Stimulated activated CD4-positive, alpha-beta T cell treated with anti-CD3 and anti-CD28 coated beads, TNF-alpha, amount 100 ng/mL, for 24 hours (primary cell): ENCODE measurements at places on chromosomes 11 and 22.

GRCh38 chr11:11215058-11215815, 137.8 kb downstream of the CSNK2A3 start:
- no peak for DNase-seq

- DNase-seq: no peak
Observed at GRCh38 chr11:14748090-14748489, 104.5 kb downstream of the PDE3B start.

- no peak for DNase-seq
Observed at GRCh38 chr22:27004434-27004833, 347.0 kb downstream of the MIAT start.

DNA sequence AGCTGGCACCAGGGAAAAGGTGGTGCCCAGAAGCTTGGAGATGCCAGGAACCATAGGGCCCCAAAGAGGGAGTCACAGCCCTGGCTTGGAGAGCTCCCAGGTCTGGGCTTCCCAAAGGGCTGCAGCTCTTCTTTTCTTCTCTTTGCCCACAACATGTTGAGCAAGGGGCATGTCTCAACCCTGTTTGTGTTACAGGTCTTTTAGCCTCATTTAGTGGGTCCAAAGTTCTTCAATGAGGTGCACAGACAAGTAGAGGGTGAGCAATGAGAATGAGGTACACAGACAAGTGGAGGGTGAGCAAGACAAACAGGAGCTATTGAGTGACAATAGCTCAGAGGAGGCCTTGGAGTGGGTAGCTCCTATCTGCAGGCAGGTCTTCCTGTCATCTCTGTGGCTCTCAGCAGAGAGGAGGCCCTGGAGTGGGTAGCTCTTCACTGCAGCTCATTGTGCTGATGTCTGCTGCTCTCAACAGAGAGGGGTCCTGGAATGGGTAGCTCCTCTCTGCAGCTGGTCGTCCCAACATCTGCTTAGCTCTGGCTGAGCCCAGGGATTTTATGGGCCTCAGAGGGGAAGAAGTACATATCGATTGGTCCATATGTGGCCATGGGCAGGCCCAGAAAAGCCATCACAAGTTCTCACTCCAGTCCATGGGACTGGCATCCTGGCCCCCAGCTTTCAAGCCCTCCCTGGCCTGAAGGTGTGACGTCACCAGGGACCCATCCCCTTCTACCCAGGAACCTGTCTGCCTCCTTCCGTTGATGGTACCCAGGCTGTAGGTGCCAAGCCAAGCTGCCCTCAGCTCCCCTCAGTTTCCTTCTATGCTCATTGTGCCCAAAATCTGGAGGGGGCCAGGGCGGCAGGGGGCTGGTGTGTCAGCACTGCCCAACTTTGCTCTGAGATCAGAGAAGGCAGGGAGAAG, 34.9 kb downstream of the WBP2NL start:
- no peak for DNase-seq

GRCh38 chr22:48644108-48644507, 1183.6 kb downstream of the BRD1 start:
- no peak for DNase-seq

DNA sequence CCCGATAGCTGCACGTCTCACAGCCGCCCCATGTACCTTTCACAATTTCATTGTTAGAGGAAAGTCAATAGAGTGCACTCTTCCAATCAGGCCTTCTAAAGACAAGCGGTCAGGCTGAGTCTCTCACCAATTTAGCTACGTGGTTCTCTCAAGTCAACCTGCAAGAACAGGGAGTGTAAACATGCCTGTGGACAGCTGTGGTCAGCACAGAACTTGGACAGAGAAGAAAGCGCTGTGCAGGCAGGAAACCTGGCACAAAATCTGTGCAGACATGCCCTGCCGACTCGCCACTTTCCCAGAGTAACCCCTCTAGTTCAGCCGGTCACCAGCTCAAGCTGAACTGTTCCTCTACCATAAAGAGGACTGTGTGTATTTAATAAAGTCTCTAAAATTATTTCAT, 39.5 kb downstream of the CHKA start:
- DNase-seq: no peak

- no peak for DNase-seq
Observed at GRCh38 chr22:46750863-46751443, 11.5 kb upstream of the TBC1D22A start.

DNA sequence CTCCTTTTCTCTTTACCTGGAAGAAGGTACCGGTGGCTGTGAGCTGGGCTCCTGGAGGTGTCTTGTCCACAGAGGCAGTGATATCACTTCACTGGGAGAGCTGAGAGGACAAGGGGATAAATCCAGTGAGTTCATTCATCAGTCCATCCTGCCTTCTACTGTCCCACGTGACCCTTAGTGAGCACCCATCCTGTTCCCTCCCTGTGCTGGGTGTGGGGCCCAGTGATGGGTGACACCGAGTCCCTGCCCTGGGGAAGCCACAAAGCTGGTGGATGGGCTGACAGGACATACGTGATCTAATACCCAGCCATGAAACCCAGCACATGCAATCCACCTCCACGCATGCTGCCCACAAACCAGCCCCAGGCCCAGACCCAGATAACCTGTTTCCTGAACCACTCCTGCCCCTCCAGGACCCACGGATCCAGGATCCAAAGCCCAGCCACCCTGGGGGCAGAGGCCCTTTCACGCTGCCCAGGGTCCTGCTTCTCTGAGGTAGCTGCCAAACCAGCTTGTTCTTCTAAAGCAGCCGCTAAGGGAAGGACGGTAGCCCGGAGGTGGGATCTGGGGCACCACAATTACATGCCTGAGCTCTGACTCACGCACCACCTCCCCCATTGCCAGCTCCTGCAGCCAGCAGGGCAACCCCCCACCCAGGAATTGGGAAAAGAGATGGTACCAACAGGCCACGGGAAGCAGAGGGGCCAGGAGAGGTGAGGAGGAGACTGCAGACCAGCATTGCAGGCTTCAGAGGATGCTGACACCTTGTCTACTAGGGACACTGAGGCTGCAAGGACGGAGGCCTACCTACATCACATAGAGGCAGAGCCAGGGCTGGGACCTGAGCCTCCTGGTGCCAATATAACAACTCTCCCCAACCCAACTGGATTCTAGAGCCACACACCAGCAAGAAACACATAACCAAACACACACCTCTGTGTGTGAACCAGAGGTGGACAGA, 35.2 kb downstream of the GDPD5 start:
- no peak for DNase-seq

DNA sequence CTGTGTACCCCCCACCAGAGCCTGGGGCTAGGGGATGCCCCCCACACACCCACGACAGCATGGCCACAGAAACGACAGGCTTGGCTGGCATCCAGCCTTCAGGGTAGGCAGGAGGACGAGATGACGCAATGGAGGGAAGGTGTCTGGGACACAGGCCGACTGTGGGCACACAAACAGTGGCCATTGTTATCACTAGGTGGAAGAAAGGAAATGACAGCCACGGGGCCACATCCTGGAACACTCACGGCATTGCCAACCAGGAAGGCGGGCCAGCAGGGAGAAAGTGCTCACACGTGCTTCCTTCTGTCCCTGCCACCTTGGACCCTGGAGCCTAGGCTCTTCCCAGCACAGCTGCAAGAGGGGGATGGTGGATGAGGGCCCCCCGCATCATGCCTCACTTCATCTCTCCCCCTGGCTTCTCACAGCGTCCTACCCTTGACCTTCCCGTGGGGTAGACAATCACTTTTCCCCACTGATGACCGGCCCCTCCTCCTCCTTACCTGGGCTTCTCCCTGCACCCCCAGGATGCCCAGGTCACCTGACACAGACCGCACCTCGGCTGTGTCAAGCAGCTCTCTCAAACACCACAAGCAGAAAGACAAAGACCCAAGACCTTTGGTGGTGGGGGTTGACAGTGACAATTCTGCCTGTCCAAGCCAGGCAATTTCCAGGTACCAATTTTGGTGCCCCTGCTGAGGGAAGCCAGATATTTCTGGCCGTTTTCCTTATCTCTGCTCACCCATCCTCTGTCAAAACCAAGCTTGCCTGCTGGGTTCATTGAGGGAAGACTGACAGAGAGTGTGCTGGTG, 8.6 kb downstream of the PLA2G6 start:
- no peak for DNase-seq

GRCh38 chr11:130815097-130815802, 101.0 kb downstream of the SNX19 start:
- DNase-seq: no peak

DNA sequence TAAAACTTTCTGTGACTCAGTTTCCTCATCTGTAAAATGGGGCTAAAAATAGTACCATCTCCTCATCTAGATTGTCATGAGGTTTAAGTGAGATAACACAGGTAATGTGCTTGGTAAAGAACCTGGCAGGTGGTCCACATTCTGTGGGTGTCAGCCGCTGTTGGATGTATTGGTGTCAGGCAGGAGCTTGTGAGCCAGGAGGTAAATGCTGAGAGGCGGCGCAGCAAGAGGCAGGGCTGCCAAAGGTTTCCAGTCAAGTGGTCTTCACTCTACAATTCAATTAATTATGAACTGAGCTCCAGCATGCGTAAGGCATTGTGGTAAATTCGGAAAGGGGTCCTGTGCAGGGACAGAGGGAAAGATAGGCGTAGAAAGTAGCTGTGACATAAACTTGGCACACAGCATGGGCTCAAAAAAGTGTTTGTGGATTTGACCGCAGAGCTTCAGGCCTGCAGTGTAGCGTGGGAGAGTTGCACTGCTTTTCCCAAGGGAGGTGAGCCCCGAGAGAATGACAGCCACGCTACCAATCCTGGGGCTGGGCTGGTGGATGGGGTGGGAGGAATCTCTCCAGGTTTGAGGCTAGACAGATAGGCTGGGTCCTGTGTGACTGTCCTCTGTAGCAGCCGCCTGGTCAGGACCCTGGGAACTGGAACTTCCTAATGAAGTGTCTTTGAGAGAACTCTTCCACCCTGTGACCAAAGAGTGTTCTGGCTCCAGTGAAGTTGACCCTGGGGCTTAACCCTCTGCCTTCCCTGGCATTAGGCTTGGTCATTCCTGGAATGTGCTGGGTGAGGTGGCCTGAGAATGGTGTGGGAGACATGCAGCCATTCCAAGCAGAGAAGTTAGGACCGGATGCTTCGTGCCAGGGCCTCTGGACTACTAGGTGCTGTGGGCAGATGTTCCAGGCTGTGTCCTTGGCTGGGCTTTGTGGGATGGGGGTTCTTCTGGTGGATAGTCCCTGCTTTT, 122.4 kb downstream of the FEZ1 start:
- DNase-seq: no peak

GRCh38 chr11:128963744-128964325, 21.2 kb upstream of the TP53AIP1 start:
- no peak for DNase-seq

- no peak for DNase-seq
Observed at GRCh38 chr11:75154646-75155569, 4.0 kb downstream of the SLCO2B1 start.

GRCh38 chr11:133951327-133952198, 5.2 kb downstream of the IGSF9B start:
- no peak for DNase-seq

GRCh38 chr11:19768815-19769214, 56.2 kb downstream of the NAV2 start:
- DNase-seq: no peak

DNA sequence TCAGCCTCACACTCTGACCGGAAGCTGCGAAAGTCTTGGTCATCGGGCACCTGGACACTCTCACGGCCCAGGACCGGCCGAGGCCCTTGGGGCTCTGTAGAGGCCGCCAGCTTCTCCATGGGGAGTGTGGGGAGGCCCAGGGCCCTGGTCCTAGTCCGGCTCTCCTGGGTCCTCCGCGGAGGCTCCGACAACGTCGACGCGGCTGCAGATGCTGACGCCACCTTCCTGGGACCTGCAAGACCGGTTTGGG, 12.9 kb downstream of the STARD10 start:
- DNase-seq: no peak

GRCh38 chr22:20130319-20130718, 1.3 kb upstream of the ZDHHC8 start:
- no peak for DNase-seq

- DNase-seq: no peak
Observed at GRCh38 chr11:73972187-73972586, 10.5 kb downstream of the UCP2 start.

DNA sequence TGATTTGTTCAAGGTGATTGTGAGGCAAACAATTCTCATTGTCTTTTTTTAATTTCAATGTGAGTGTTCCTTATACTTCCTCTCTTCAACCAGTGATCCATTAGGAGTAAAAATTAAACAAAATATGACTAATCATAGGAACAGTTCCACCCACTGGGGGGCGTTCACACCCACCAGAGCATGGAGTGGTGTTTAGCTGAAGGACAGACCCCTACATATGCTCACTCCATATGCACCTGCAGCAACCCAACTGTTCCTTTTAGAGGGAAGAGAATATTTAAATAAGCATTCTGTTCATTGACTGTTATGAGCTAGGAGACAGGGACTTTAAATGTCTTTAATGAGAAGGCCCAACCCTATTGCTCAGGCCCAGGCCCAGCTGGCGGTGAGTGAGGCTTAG, 78.7 kb upstream of the DRD2 start:
- DNase-seq: no peak

- DNase-seq: no peak
Observed at GRCh38 chr22:23495614-23496444, 84.3 kb downstream of the IGLL1 start.

DNA sequence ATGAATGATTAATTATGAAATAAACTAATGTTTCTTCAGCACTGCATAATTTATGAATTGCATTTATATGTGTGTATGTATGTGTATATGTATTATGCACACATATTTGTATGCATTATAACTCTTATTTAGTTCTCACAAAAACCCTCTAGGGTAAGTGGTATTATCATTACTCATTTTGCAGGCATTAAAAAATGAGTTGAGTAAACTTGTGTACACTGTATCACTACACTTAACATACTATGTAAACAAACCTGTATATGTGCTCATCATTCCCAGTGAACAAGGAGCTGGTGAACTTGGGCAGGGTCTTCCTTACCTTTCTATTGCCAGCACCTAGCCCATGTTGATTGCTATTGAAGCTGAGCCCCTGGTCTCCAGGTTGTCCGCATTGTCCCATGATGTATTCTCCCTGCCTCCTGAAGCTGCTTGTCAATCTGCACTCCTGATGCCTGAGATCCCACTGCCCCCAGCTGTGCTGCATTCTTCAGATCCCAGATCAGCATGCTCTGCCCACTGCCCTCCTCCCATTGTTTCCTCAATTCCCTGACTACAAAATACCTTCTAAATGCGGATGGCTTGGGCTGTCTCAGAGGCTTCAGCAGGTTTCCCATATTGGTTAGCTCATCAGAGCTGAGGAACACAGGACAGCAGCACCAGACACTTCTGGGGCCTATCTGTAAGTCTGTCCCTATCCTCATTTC, 267.9 kb upstream of the SESN3 start:
- DNase-seq: no peak

GRCh38 chr11:70675697-70676374, 277.5 kb downstream of the CTTN start:
- no peak for DNase-seq

- DNase-seq: no peak
Observed at GRCh38 chr11:110128161-110128560, 35.0 kb downstream of the ZC3H12C start.

- DNase-seq: no peak
Observed at GRCh38 chr22:38416621-38417251, 38.3 kb downstream of the KCNJ4 start.

GRCh38 chr22:17334059-17334458, 35.2 kb upstream of the CECR2 start:
- no peak for DNase-seq

- no peak for DNase-seq
Observed at GRCh38 chr22:23223569-23224317, 43.4 kb downstream of the BCR start.

GRCh38 chr11:44528581-44528980, 36.9 kb upstream of the CD82 start:
- DNase-seq: no peak
